ENCODE measurements at places on chromosomes 4 and X.

DNA sequence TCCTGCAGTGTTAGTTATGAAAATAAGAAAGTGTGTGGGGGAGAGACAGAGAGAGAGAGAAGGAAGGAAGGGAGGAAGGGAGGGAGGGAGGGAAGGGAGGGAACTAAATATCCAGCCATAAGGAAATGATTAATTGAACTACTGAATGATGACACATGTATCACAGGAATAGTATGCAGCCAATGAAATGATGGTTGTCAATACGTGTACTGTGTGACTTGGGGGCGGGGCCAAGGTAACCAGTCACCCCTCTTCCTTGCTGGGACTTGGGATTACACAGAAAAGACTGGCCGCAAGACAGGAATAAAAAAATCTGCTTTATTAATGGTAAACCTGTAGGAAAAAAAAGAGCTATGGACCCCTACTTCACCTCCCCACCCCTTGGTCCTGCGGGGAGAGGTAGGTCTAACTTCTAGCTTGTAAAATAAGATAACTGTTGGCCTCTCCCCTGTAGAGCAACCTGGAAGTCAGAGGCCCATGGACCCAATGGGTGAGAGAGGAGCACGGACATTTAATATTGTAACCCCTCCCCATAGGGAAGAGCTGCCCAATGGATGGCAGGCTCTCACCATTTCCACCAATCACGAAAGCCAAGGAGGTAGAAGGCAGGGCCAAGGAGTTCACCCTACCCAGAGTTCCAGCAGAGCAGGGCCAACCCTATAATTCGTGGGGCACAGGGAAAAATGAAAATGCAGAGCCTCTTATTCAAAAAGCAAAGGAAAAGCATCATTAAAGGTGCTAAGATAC is 7.4 kb downstream of the PPP2R2C start:
- no peak for DNase-seq

- no peak for DNase-seq
Measured at GRCh38 chrX:150143721-150144440, 205.6 kb upstream of the EOLA2 start.

DNA sequence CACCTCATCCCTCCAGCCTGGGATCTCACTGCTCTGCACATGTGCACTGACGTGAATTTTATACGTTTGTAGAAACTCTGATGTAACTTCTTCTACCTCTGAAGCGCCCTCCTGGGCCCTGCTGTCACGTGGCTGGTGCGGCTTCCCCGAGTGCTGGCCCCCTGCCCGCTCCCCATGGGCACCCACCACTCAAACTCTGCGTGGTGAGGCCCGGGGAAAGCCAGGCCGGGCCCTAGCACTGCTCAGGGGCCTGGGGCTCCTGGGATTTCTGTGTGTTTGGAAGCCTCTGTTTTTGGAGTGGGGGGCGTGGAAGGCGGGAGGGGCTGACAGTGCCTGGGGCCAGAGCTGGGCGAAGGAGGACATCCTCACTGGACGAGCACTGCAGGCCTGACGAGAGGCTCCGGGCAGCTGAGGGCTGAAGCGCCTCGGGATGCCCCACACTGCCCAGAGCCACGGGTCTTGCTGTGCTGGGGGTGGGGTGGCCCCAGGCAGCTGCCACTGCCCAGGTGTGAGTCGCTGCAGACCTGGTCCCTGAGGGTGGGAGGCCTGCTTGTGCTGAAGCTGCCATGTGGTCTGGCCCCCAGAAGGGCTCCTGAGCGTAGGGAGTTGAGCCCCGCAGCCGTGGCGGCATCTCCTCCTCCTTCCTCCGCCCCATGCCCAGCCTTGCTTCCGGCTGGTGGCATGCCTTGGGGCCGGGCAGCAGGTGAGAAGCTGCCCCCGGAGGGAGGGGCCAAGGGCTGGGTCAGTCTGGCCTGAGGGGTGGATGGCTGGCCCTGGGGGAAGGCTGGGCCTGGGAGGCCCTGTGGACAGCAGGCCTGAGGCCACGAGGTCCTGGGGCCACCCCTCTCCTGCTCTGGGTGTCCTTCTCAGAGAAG is 7.7 kb downstream of the NAT8L start:
- no peak for DNase-seq

GRCh38 chr4:26692014-26692726 is 108.3 kb downstream of the TBC1D19 start:
- DNase-seq = no peak

DNA sequence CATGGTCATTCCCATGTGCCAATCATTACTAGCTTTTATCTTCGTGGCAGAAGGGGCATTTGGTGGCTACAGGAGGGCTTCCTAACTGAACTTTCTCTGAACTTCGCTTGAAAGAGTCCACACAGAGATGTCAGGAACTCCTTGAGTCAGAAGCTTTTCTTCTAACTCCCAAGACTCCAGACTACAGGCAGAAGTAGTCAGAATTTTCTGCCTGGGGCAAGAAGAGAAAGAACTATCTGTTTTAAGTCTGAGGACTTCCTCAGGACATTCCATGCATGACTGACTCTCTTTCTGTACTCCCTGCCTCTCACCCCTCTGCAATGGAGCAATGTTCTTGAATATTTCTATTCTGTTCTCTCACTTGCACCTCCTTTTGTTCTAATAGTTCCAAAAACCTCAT is 170.5 kb upstream of the TBC1D9 start:
- no peak for DNase-seq

DNA sequence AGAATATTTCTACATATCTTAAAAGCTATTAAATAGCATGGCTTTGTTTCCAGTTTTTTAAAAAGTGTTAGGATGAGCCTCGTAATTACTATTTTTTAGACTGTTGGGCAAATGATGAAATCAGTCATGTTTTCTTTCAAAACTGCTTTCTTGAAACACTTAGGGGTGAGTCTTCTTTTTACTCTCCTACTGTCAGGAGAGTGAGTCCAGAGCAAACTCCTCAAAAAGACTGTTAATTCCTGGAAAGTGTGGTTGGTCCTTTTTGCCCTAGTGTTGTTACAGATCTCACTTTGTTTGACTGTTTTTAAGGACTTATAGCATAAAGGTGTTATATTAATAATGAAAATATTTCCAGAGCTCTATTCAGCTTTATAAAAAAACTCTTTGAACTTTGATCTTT is 6.3 kb downstream of the GSTCD start:
- DNase-seq = no peak

DNA sequence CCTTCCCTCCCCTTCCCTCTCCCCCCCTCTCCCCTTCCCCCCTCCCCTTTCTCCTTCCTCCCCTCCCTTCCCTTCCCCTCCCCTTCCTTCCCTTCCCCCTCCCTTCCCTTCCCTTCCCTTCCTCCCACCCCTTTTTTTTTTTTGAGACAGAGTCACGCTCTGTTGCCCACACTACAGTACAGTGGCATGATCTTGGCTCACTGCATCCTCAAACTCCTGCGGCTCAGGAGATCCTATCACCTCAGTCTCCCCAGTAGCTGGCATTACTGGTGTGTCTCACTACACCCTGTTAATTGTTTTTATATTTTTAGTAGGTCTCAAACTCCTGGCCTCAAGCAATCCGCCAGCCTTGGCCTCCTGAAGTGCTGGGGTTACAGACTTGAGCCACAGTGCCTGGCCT is 66.6 kb downstream of the TBC1D9 start:
- peak; percentile 64 for DNase-seq

GRCh38 chrX:118360429-118361125 is 14.7 kb downstream of the WDR44 start:
- DNase-seq = no peak

DNA sequence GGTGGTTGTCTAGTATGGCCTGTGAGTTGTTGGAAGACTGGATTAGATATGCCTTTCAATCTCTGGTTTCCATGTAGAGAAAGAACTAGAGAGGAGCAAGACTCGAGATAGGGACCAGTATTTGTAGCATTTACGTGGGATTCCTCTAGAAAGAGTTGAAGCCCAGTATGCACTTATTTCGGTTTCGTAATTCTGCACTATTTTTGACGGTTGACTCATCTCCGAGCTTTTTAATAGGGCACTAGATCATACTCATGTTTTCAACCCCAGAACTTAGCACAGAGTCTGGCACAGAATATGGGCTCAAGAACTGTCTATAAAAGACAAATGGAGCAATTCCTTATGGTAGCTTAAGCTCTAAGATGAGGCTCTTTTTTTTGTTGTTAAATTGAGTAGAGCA is 15.7 kb downstream of the HELT start:
- DNase-seq = no peak

- DNase-seq = no peak
Measured at GRCh38 chr4:88822034-88822789, 124.6 kb upstream of the NAP1L5 start.

DNA sequence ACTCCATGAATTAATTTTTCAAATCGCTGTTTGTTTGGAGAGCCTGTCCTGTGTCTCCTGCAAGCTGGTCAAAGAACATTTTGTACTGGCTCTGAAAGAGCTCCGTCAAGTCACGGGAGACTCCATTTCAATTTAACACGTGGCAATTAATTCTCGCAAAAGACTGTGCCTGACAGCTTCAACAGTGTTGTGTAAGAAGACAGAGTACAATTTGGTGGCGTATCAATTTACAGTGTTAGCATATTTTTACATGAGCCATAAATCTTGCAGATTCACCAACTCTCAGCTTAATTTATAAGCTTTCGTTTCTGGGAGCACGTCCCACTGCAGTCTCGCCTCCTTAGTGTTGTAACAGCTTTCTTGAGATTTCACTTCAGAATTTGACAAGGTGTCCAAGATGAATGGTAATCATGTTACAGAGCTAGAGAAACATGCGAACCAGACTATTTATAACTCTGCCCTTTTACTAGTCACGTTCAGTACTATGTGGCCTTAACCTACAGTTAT is 70.8 kb downstream of the RWDD4 start:
- peak; percentile 38 for DNase-seq

- no peak for DNase-seq
Measured at GRCh38 chr4:174538123-174538875, 16.0 kb upstream of the HPGD start.

DNA sequence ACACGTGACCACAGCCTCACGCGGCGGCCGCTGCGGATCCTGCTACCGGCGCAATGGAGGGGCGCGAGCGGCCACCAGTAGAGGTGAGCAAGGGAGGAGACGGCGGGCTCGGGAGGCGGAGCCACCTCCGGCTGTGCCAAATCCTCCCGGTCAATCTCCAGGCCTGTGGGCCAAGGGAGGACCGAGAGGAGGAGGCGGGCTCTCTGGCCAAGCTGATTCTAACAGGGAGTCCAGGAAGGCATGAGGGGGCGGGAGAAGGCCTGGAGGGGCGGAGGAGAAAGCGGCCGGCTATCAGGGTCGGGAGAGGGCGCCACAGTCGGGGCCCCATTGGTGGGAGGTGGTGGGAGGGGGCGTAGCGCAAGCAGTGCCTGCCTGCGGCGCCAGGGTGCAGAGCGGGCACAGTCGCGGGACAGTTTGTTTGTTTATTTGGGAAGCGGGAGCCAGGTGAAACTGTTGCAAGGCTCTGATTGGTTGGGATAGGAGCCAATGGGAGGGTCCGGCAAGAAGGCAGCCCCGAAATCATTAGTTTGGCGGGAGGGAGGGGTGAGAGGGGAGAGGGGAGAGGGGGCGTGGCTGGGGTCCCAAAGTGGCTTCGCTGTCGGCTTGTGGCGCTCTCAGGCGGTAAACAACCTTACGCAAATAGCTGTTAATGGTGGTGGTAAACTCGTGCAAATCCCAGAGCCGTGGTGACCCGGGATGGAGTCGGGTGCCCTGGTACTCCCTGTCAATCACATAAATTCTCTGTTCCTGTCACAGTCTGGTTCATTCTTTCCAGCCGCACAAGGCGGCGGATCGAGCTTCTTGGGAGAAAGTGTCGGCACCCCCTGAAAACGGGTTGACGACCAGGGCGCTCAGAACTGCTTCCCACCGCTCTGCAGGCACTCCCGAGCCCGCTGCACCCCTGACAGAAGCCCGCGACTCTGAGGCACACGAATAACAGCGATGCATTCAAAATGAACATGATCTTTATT is at the start of gene IRS4:
Gene IRS4, minus strand, starts transcription at position 55 of the 971 bp plus-strand sequence.
- DNase-seq = peak; percentile 87

DNA sequence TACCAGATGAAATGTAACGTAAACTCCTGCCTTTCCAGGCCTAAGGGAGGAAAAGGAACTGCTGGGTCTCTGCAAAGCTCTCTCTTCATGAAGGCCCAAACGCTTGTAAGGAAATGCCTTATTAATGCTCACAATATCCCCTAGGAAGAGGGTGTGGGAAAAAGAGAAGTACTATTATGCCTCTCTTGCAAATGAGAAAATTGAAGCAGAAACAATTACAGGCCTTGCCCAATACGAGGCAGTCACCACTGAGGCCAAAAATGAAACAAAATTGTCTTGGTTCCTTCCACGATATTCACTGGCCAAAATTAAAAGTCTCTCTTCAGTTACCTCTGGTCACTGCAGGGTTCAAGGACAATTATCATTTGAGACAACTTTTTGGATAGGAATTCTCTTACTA is 3.2 kb downstream of the SCARB2 start:
- DNase-seq = no peak

DNA sequence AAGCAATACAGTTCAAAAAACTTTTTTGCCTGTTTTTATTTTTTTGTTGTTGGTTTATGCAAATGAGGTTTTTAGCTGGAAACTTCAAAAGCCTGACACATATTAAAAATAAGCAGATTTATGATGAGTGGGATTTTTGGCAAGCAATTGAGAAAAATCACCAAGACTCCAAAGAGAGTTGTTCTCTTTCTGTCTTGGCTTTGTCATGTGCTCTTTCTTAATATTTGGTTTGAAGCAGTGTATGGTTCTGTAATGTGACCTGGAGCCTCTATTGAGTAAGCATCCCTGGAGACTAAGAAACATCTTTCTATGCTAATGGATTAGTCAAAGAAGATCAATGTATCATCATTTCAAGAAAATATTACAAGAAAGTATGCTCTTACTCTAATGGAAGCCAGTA is 11.7 kb downstream of the TRIM2 start:
- no peak for DNase-seq

DNA sequence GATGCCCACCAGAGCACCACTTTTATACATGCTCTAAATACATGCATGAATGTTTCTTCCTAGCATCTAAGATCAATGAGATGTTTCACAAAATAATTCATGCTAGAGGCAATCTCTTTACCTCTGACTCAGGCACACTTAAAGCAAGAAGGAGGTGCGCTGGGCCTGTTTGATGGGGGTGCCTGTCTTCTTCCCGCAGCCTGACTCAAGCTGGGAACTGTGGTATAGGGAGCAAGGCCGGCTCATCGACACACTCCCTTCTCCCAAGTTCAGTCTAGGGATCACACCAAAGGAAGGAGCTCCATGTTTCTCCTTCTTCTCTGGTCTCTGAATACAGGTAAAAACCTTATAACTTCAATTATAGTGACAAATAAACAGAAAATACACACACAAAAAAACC is 333.8 kb upstream of the MAD2L1 start:
- no peak for DNase-seq

GRCh38 chr4:26144526-26145155 is 176.2 kb upstream of the RBPJ start:
- DNase-seq = peak; percentile 24

GRCh38 chr4:72275381-72275780 is 243.6 kb downstream of the NPFFR2 start:
- DNase-seq = no peak

GRCh38 chrX:110791071-110791470 is 4.5 kb downstream of the CHRDL1 start:
- DNase-seq = peak; percentile 59

DNA sequence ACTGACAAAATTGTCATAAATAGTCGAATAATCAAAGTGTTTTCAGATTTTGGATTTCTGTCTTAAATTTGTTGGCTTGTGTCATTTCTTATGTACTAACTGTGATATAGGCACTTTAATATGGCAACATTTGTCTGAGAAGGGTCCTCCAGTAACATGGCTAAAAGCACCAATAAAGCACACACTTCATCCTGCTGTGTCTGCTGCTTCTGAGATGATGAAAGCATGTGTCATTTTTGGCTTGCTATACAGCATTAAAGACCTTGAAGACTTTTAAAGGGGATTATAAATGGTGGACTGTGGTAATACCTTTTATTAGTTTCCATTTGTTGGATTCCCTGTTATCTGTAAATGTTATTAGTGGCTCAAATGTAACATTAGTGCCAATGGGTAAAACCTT is 551.8 kb upstream of the GRID2 start:
- no peak for DNase-seq
